ENCODE measurements at places on chromosomes 6 and 20.

- no peak for DNase-seq
Measured at GRCh38 chr6:43927532-43928210, 157.7 kb downstream of the VEGFA start.

- no peak for DNase-seq
Measured at GRCh38 chr20:4545526-4545925, 176.2 kb upstream of the PRND start.

DNA sequence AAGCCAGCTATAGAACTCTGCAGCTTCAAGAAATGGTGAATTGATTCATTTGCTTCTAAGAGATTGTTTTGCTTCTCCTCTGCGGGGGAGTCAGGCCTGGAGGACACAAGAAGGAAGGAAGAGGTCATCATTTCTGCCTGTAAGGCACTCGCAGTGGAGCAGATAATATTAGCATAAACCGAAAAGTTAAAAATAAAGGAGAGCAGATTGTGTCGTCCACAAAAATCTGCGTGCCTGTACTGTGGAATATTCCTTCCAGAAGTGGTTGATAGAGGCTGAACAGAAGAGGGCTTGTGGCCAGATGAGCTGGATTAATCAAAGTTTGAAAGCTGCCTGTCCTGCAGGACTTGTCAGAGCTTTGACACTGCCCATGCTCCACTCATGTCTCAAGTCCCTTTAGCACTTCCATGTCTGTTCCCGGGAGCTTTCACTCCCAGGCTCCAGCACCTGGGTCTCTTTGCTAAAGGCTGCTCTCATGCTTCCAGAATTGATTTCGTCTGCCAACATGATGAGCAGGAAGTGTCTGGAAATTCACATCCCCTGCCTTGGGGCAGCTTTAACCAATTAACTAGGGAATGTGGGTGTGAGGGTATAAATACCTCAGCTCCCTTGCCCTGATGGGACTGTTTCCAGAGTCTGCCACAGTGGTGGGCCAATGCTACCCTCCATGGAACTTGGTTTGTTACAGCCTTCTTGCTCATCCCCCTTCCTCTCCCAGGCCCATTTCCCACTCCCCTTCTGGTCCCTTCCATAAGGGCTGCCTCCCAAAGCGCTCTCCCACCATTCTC is 65.1 kb upstream of the STX16 start:
- DNase-seq = no peak

DNA sequence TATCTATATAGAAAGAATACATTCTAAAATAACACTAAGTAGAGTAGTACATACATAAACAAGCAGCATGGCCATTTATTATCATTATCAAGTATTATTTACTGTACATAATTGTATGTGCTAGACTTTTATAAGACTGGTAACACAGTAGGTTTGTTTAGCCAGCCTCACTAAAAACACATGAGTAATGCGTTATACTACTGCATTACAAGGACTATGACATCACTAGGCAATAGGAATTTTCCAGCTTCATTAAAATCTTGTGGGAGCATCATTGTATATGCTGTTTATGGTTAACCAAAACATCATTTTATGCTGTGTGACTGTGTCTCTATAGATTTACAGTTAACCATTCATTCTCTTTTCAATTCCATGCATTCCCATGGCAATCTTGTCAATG is 131.7 kb upstream of the HDGFL1 start:
- DNase-seq = no peak

DNA sequence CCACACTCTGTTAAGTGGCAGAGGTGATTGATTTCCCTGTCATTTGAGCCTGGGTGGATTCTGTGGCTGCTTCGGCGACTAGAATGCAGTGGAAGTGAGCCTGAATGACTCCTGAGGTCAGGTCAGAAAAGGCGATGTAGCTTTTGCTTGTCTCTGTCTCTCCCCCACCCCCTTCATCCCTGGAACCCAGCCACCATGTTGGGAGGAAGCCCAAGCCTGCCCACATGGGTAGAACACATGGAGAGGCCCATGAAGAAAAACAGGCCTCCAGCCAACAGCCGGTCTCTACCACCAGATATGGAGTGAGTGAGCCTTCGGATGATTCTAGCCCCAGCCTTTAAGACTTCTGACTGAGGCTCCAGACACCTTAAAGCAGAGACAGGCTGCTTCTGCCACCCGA is 181.0 kb downstream of the TFAP2C start:
- no peak for DNase-seq

GRCh38 chr6:156595476-156595875 is 181.7 kb upstream of the ARID1B start:
- no peak for DNase-seq

GRCh38 chr6:6901205-6901719 is 206.5 kb upstream of the RREB1 start:
- no peak for DNase-seq

GRCh38 chr20:25090492-25091429 is 8.8 kb upstream of the VSX1 start:
- DNase-seq = no peak

- DNase-seq = no peak
Measured at GRCh38 chr6:3137057-3137777, 18.7 kb downstream of the BPHL start.

DNA sequence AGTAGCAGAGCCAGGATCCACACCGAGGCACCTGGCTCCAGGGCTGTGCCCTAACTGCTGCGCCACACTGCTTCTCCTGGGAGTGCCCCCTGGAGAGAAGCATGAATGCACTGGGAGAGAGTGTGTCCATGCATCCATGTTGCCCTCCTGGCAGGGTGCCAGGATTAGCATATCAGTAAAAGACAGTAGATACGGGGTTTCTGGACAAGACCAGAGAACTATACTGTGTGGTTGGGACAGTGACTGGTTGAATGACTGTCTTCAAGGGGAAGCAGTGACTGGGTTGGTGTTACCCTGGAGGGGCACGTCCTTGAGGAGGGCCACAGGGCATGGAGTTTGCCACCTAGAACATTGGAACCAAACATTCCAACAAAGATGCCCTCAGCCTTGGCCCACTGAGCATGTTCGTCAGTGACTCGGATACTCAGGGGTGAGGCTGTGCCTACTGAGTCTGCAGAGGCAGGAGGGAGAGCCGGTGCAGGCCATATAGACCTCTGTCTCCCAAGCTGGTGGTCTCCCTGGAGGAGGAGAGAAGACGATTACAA is 288.8 kb downstream of the CDC5L start:
- DNase-seq = no peak

DNA sequence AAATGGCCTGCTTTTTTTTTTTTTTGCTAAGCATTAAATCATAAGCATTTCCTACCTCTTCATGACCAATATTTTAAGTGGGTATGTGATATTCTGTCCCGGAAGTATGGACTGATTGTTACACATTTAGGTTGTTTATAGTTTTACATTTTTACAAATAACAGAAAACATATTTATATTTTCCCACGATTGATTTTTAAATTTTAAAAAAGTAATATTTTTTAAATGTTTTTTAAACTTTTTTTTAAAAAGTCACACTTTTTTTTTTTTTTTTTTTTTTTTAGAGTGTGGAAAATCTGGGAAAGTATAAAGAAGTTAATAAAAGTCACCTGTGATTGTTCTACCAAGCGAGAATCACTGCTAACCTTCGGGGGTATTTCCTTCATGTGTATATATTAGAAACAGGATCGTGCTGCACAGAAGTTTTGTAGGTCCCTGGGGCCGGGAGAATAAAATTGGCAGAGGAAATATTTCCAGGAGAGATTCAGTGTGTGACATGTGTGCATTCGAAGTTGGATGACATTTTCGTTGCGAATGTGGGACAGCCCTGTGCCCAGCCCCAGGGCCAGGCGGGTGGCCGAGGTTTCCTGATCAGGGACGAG is 173.1 kb downstream of the CDC5L start:
- no peak for DNase-seq

GRCh38 chr6:12844284-12845223 is 128.0 kb downstream of the PHACTR1 start:
- DNase-seq = peak; percentile 22

DNA sequence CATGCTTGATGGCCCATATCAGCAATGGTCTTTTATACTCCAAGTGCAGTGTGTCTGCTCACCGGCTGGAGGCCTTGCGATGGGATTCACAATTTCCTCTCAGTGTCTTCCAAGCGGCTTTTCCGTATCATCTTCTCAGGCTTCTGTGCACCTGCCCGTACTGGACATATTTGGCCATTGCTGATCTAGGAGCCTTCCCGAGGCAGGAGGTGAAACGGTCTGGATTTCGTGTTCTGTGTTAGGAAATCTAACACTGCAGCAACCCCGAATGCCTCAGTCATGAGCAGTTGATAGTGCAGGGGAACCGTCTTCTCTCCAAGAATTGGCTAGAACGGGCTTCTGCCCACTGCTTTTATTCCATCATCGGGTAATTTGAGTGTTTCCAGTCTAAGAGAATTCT is 60.5 kb downstream of the PPP1R14C start:
- DNase-seq = no peak

DNA sequence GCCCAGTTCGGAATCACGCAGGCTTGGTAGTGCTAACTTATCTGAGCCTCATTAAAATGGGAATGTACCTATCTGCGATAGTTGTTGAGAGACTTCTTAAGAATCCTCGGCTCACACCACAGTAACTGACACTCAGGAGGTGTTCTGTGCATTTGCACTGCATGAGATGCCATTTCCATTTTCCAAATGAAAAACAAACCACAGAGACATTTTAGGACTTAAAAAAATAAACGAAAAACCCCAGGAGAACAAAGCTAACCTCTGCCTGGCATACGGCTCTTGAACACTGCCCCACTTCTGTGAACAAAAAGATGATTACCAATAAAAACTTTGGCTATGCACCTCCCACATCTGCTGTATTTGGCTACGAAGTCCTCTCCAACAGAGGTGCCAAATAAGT is 37.6 kb downstream of the BEND3 start:
- DNase-seq = no peak

DNA sequence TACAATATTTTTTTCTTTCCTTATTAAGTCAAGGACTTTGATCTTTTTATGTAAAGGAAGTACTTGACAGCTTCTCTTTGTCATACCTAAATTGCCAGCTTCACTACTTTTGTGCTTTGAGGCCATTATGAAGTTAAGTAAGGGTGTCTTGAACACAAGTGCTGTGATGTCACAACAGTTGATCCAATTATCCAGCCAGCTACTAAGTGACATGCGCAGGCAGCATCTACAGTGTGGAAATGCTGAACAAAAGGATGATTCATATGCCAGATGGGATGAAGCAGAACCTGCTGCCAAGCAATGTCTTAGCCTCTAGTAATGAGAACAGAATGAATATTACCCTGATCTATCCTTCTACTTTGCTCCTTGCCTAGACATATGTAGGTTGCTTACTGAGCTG is 68.3 kb upstream of the TMEM244 start:
- DNase-seq = no peak

DNA sequence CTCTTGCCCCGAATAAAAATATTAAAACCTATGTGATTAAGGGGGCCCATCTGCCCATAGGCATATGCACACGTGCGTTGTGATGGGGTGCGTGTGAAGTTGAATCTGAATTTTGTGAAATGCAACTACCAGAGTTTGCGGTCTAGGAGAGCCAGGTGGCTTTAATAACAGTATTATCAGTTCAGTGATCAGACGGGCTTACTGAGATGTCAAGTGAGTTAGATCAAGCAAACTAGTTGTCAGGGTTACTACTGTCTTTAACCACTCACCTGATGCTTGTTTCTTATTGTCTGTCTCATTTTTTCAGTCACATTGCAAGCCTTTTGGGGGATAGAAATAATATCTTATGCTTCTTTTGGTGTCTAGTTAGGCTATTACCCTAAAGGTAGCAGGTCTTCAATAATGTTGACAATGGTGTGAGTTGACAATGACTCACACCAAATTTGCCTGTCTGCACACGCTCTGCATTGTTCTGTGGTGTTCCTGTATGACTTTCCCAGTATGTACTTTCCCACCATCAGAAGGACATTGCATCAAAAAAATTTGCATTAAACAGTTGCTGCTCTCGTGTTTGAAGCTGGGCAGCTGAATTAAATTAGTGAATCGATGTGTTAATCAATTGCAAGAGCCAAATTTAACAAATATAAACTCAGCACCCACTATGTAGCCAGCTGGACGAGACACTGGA is 103.1 kb upstream of the NAA20 start:
- DNase-seq = peak; percentile 28

DNA sequence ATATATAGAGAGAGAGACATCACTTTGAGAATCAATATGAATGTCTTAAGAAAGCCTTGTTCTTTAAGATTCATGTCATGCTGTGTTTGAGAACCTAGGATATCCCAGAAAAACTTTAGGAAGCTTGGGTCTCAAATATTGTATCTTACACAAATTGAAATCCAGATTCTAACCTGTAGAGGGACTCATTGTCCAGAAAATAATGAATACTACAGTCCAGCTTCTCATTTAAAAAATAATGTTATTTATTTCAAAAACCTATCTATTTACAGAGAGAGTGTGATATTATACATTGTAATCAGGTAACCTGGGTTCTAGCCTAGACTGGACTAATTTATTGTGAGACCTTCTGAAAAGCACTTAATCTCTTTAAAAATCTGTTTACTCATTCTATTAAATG is 4.2 kb downstream of the RFX6 start:
- DNase-seq = no peak

DNA sequence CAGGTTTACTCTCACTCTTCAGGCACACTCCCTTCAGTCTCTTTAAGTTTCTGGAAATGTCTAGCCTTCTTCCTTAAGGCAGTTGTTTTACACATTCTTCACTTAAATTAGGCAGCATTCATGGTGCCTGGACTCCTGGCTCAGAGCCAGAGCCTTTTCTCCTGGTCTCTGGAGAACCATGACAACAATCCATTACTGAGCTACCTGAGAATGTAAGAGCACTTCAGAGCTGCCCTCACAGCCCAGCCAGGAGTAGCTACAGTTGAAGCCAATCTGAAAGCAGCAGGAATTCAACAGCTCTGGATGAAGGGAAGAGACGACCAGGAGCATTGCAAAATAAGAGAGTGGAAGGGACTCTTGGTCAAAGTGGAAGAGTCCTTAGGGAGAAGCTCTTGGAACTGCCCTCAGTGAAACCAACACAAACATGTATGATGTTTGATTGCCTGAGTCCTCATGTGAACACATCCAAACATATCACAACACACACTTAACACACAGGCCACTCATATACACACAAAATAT is 416.8 kb upstream of the SPTLC3 start:
- DNase-seq = no peak

DNA sequence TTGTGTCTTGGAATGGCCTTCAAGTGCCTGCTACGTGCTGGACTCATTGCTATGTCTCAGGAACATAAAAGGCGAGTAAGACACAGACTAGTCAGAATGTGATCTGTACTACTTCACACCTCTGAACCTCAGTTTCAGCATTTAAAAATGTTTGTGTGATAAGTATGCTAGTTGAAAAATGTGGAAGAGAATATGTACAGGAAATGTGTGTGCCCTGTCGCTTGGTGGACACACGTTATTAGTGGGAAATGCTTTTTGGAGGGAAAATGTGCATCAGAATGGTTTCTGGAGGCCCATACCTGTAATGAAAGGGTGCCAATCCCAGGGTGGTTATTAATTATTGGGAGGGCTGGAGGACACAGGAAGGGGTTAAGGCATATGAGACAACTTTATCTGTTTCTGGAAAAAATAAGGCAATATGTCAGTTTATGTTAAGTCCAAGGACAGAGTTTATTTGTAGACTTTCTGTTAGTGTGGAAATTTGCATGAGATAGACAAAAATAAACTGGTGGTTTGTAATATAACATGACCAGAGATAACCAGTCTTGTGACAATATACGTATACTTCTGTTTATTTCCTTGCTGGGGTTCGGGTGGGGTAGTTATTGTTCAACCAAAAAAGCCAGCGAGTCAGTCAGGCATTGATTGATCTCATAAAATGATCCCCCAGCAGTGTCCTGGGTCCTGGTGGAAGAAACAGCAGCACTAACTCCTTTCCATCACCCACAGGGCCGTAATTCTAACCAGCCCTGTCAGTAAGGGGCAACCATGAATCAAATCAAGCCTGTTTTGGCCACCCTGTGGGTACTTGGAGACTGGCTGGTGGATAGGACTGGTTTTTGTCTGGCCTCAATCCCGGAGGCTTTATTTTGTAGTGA is 117.9 kb downstream of the JARID2 start:
- DNase-seq = peak; percentile 42

All from GM13977 (cell line).